ENCODE measurements at places on chromosomes 2 and 18. TPM values are rescaled to one million over a fixed set of nuclear protein-coding genes. Genes with fewer than 3 reads are reported as not detected.

BOLL gene
- total RNA-seq, result 0.27 TPM

RNMT gene
- 36.2 TPM for total RNA-seq

TTLL4 gene
- 19.2 TPM for total RNA-seq

GRCh38 chr2:26530240-26530540, 52.3 kb upstream of the OTOF start:
- DNase-seq, result no peak

GRCh38 chr2:231191896-231192872, 6.2 kb upstream of the ARMC9 start:
- peak; percentile 39 for DNase-seq

DNA sequence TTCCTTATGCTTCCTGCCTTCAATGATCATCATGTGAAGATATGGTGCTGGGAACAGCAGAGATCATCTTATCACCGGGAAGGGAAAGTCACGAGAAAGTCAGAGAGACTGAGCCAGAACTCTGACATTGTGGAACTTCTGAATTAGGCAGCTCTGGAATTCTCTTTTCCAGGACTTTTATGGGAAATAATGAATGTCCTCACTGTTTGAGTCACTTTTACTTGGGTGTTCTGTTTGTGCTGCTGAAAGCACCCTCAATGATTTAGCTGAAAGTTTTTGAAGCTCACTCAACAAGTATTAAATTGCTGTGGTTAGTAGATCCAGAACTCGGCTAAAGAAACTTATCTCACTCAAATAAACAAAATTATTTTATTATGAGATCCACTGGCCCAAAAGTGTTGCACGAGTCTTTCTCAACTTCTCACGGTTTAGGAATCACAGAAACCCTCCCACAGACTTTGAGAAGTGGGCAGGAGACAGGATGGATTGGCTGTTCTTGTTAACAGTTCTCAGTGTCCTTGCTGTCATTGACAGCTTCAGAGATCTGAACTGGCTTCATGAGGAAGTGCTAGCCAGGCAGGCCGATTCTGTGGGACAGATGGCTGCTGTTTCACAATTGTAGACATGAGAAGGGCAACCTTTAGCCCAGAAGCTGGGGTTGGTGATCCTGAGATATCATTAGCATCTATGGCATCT, 26.4 kb upstream of the ATRAID start:
- DNase-seq, result peak; percentile 10

GRCh38 chr2:64919261-64919660, 69.9 kb upstream of the SLC1A4 start:
- DNase-seq, result no peak

GRCh38 chr2:74440378-74441169, 1.2 kb downstream of the RTKN start:
- DNase-seq, result peak; percentile 92

GRCh38 chr2:167771628-167772027, 475.8 kb downstream of the STK39 start:
- DNase-seq, result no peak

DNA sequence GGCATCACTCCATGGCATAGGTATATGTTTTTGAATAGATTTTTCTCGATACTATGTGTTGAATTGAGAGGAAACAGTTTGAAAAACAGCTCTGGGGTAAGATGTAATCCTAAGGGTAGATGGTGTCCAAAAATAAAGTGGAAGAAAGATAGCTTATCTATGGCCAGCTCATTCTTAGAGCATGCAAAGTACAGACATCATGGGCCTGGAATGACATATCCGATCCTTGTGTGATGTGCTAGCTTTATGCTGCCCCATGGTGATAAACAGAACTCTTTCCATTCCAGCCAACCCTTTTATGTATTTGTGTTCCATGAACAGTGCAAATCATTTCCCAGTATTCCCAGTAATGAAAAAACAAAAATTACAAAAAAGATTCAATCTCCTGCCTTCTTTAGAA, 390.2 kb upstream of the NXPH2 start:
- no peak for DNase-seq

GRCh38 chr2:191351921-191352320, 106.7 kb downstream of the MYO1B start:
- no peak for DNase-seq

- no peak for DNase-seq
Measured at GRCh38 chr2:54814389-54815147, 91.1 kb downstream of the EML6 start.

DNA sequence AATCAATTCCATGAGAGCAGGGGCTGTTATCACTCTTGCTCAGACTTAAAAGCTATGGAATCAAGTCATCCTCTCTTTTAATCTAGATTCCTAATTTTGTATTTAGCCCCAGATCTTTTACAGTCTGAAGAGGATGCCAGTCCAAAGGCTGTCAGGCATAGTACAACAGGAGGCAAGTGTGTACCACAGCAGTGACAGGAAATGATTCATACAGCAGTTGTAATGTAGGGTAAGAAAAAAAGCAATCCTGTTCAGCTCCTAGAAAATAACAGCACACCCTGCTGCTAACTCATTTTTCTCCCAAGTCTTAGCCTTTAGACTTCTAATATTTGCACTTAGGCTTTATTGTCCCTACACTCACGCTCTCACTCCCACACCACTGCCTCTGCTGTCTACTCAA, 127.8 kb upstream of the SYT4 start:
- no peak for DNase-seq

DNA sequence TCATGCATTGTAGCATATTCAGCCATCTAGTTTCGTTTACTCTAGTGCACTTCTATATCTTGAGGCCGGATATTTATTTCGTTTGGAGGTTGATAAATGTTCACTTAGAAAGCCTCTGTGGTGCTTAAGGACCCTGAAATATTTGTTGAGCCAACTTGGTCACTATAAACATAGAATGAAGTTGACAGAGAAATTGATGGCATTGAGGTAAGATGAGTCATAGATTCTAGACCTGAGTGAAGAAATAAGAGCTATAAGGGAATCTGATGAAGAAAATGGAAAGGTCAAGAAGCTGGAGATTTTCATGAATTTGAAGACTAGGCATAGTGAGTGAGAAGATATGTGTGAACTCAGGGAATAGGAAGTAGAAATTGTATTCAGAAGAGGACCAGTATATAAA, 35.9 kb downstream of the EPC2 start:
- DNase-seq, result no peak

GRCh38 chr2:201246280-201246679, 14.1 kb upstream of the CASP8 start:
- no peak for DNase-seq

GRCh38 chr2:21841341-21841740, 717.6 kb downstream of the TDRD15 start:
- DNase-seq, result no peak

- no peak for DNase-seq
Measured at GRCh38 chr2:62718225-62718822, 12.8 kb downstream of the EHBP1 start.

DNA sequence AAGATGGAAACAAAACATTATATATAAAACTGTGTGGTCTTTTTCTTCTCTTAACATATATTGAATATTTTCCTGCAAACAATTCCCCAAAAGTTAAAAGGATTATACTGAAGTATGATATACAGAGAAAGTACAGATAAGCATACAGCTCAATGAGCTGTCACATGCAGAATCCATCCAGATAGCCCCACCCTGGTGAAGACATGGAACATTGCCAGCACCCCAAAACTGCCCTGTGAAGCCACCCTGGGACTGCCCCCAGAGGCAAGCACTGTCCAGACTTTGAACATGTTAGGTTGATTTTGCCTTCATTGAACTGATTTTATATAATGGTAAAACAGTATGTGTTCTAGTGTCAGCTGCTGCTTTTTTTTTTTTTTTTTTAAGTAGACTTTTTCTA, 112.3 kb upstream of the IL1R2 start:
- DNase-seq, result no peak

DNA sequence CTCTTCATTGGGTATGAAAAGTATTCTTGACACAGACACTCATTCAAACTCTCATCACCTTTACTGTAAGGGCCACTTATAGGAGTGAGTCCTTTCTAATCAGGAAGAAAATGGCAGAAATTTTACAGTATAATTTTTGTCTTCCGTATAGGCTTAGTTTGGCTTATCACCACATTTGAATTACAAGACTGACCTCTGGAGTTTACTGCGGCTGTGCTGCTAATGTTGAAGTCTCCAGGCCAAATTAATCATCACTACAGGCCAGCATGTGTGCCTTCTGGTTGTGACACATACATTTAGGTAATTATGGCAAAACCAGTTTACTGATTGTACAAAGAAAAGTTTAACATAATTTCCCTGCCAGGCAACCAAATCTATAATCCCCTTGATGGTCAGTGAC, 753.6 kb upstream of the GCFC2 start:
- DNase-seq, result no peak
